ENCODE measurements at places on chromosomes 2 and 18.
A peak's percentile ranks its signal among the peaks of the same experiment; 100 is the strongest.

DNA sequence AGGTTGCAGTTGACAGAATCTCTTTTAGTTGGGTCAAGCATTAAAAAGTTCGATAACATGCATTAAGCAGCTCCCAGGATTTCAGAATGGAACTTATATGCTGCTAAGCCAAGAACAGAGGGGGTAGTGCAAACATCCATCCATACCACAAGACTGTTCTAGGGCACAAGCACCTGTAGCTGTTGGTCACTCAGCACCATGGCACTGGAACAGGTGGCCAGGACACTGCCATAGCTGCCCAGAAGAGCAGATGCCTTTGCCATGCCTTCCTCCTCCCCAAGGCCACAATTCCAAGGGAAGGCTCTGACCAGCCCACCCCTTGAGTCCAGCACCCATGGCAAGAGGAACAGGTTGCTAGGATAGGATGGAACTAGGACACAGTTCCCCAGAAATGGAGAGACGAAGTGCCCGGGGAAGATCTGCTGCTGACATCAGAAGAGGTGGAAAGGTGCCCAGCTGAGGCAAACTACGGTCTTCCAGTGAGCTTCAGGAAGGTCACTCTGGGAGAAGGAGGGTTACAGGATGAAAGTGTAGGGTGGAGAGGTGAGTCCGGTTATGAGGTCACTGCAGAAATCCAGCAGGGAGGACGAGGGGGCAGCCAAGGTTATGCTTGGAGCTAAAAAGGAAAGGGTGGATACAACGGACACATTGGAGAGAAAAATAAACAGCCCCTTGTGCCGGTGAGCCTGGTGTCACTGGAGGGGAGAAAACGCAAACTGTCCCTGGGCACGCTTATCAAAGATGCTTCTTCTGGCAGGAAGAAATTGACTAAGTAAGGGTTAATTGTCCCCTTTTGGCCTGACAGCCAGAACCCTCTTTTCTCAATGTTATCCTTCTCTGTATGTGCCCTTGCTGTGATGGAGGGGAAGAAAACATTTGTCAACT, 41.9 kb downstream of the C1QL2 start:
- H3K4me3 ChIP-seq, result no peak overlapping the region
- H3K27me3 ChIP-seq, result no peaks in the 10 kb centered on the region
- H3K27ac ChIP-seq, result no peak overlapping the region
- DNase-seq, result no peak
- H3K36me3 ChIP-seq, result no peaks in the 10 kb centered on the region

DNA sequence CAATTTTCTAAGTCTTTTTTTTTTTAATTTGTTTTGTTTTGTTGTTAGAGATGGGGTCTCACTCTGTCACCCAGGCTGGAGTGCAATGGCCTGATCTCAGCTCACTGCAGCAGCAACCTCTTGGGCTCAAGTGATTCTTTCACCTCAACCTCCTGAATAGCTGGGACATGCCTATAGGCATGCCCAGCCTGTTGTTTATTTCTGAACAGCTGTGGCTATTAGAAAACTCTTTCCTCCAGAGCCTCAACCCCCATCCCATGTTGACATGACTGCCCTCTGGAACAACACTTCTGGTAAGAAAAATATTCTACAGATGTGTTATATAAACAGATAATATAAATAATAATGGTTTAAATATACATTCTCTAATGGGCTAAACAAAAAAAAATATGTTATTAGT, 44.4 kb upstream of the TWSG1 start:
- no peak overlapping the region for H3K4me3 ChIP-seq
- no peak for DNase-seq
- no peaks in the 10 kb centered on the region for H3K36me3 ChIP-seq
- no peaks in the 10 kb centered on the region for H3K4me1 ChIP-seq
- no peaks in the 10 kb centered on the region for H3K27me3 ChIP-seq

GRCh38 chr2:182426082-182426917, 536 bp downstream of the PDE1A start:
- H3K27me3 ChIP-seq, result no peaks in the 10 kb centered on the region
- H3K4me3 ChIP-seq, result no peak overlapping the region
- H3K27ac ChIP-seq, result peak overlapping the region; percentile 35
- H3K4me1 ChIP-seq, result no peaks in the 10 kb centered on the region
- no peak for DNase-seq

GRCh38 chr2:163345795-163346573, 389.8 kb downstream of the FIGN start:
- peak; percentile 42 for DNase-seq
- no peaks in the 10 kb centered on the region for H3K4me1 ChIP-seq
- no peak overlapping the region for H3K4me3 ChIP-seq
- no peak overlapping the region for H3K27ac ChIP-seq

- no peaks in the 10 kb centered on the region for H3K4me1 ChIP-seq
- no peak overlapping the region for H3K27ac ChIP-seq
- H3K27me3 ChIP-seq, result no peaks in the 10 kb centered on the region
Measured at GRCh38 chr2:111042772-111043771, 77.6 kb upstream of the BCL2L11 start.

GRCh38 chr2:79622508-79622907, 109.7 kb downstream of the CTNNA2 start:
- H3K4me3 ChIP-seq, result no peak overlapping the region
- H3K4me1 ChIP-seq, result no peaks in the 10 kb centered on the region
- H3K36me3 ChIP-seq, result no peaks in the 10 kb centered on the region
- no peak overlapping the region for H3K27ac ChIP-seq
- DNase-seq, result no peak

GRCh38 chr18:33733376-33733775, 155.4 kb downstream of the ASXL3 start:
- no peak for DNase-seq
- no peaks in the 10 kb centered on the region for H3K27me3 ChIP-seq
- H3K4me1 ChIP-seq, result no peaks in the 10 kb centered on the region

DNA sequence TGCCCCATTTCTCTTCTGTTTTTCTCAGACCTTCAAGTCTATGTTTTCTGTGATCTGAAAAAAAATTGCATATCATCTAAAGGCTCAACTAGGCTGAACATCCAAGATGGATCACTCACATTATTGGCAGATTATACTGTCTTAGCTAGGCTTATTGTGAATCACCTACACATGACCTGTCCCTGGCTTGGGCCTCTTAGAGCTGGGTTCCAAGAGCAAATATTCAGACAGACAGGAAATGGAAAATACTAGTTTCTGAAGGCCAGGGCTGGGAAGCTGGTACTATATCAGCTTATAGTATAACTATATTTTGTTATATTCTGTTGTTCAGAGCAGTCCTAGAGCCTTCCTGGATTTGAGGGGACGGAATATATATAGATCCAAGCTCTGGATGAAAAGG, 90.3 kb downstream of the PIK3C3 start:
- H3K4me1 ChIP-seq, result no peaks in the 10 kb centered on the region
- no peak overlapping the region for H3K4me3 ChIP-seq
- no peak overlapping the region for H3K27ac ChIP-seq
- no peak for DNase-seq

- DNase-seq, result no peak
- no peaks in the 10 kb centered on the region for H3K27me3 ChIP-seq
- no peak overlapping the region for H3K4me3 ChIP-seq
Measured at GRCh38 chr2:222869252-222869560, 8.4 kb downstream of the ACSL3 start.

DNA sequence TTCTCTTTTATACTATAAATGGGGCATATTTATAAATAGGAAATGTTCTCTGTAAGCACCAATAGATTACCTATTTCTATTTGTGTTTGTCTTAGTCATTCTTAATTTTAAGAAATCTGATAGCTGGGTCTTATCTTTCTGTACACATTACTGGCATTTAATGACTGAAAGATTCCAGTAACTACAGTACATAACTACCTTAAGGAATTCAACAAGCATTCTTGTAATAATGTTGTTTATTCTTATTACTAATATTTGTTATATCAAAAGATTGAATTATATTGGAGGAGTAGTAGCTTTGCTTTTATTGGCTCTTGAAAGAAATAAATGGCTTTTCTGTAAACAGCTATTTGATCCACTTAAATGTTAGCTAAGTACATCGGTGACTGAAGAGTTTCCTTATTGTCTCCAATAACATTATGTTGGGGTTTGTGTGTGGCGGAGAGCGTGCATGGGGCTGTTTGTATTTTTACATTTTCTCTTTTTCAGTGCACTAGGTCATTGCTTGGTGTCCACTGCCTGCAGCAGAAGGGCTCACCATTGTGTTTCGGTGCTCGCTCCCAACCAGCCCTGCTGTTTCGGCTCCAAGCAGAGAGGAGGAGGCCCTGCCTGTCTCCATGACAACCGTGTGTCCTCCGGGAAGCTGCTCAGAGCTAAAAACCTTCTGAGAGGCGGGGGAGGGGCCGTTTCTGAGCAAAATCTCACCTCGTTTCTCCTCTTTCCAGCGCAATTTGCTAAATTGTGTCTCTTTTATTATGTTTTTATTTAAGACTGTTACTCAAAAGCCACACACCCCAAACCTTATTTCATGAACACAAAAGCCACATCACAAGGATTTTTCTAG, 112.5 kb upstream of the SLC38A11 start:
- H3K4me1 ChIP-seq, result peaks cover 21% of the 10 kb centered on the region
- no peaks in the 10 kb centered on the region for H3K27me3 ChIP-seq
- no peaks in the 10 kb centered on the region for H3K36me3 ChIP-seq
- no peak overlapping the region for H3K4me3 ChIP-seq

DNA sequence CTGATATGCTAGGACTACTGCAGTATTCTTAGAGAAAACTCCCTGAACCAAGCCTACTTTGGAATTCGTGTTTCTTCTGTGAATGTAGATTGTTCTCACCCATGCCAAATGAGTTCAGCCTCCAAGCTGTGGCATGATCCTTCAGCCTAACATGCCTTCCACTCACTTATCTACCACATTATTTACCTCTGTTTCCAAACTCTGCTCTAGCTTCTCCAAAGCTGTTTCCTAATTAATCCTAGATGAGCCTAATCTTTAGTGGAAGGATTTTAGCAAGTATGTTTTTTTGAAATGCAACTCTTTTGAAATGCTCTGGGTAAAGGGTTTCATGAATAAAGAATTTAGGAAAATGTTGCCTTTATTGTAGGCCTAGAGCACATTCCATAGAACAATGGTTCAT, 152.9 kb upstream of the MMADHC start:
- no peak overlapping the region for H3K4me3 ChIP-seq
- H3K36me3 ChIP-seq, result no peaks in the 10 kb centered on the region
- DNase-seq, result no peak
- H3K27me3 ChIP-seq, result no peaks in the 10 kb centered on the region
- H3K27ac ChIP-seq, result no peak overlapping the region
- no peaks in the 10 kb centered on the region for H3K4me1 ChIP-seq

DNA sequence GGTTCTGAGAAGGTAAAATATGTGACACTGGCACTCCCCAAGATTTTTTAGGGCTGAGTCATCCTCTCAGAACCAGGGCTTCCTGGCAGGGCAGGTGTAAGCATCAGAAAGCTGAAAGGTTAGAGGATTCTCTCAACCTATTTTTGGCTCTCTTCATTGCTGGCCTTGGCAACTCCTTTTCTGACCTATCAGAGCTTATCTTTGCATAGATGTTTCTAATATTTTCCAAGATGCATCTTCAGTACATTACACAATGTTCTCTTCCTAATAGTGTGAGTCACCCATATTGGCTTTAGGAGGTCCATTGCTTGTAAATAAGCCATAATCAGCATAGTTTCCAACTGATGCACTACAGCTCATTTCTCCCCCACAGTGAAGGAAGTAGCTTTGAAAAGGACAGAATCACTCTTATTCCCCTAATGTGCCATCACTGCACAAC, 2008.4 kb upstream of the PIK3C3 start:
- H3K36me3 ChIP-seq, result no peaks in the 10 kb centered on the region
- DNase-seq, result no peak
- H3K27me3 ChIP-seq, result no peaks in the 10 kb centered on the region
- H3K27ac ChIP-seq, result no peak overlapping the region
- H3K4me3 ChIP-seq, result no peak overlapping the region

- peaks cover 14% of the 10 kb centered on the region for H3K4me1 ChIP-seq
- DNase-seq, result no peak
- H3K4me3 ChIP-seq, result no peak overlapping the region
- H3K36me3 ChIP-seq, result no peaks in the 10 kb centered on the region
- H3K27me3 ChIP-seq, result peaks cover 67% of the 10 kb centered on the region
- H3K27ac ChIP-seq, result peak overlapping the region; percentile 46
Measured at GRCh38 chr18:48931680-48932461, 18.9 kb downstream of the SMAD7 start.

GRCh38 chr2:22822835-22823234, 562.1 kb upstream of the KLHL29 start:
- no peak overlapping the region for H3K4me3 ChIP-seq
- no peak overlapping the region for H3K27ac ChIP-seq
- no peaks in the 10 kb centered on the region for H3K36me3 ChIP-seq
- H3K4me1 ChIP-seq, result no peaks in the 10 kb centered on the region
- no peak for DNase-seq

- H3K36me3 ChIP-seq, result peaks cover 15% of the 10 kb centered on the region
- peak overlapping the region; percentile 64 for H3K4me3 ChIP-seq
- H3K27me3 ChIP-seq, result peaks cover 8% of the 10 kb centered on the region
- H3K27ac ChIP-seq, result peak overlapping the region; percentile 19
- peaks cover 55% of the 10 kb centered on the region for H3K4me1 ChIP-seq
- DNase-seq, result no peak
Measured at GRCh38 chr2:73986085-73986681, 1.5 kb downstream of the TET3 start.

DNA sequence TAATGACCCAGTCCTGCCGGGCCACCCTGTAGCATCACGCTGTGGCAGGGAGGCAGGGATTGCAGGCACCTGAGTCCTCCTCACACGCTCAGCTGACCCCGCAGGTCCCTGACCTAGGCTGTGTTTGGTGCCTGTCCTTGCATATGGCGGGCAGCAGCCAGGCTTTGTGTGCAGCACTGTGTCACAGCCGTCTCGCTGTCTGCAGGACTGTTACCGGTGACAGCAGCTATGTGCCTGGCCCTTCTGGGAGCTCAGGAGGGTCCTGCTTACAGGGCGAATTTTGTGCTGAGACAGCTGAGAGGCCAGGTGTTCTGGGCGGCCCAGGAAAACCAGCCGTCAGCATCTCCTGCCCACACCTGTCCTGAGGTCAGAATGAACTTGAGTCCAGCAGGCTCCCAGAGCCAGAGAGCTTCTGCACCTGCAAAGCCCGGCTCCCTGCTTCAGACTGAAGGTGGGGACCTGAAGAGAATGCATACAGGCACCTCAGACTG, 10.4 kb upstream of the ARID5A start:
- peaks cover 11% of the 10 kb centered on the region for H3K4me1 ChIP-seq
- no peak overlapping the region for H3K27ac ChIP-seq
- H3K36me3 ChIP-seq, result no peaks in the 10 kb centered on the region
- peaks cover 48% of the 10 kb centered on the region for H3K27me3 ChIP-seq
- no peak overlapping the region for H3K4me3 ChIP-seq

DNA sequence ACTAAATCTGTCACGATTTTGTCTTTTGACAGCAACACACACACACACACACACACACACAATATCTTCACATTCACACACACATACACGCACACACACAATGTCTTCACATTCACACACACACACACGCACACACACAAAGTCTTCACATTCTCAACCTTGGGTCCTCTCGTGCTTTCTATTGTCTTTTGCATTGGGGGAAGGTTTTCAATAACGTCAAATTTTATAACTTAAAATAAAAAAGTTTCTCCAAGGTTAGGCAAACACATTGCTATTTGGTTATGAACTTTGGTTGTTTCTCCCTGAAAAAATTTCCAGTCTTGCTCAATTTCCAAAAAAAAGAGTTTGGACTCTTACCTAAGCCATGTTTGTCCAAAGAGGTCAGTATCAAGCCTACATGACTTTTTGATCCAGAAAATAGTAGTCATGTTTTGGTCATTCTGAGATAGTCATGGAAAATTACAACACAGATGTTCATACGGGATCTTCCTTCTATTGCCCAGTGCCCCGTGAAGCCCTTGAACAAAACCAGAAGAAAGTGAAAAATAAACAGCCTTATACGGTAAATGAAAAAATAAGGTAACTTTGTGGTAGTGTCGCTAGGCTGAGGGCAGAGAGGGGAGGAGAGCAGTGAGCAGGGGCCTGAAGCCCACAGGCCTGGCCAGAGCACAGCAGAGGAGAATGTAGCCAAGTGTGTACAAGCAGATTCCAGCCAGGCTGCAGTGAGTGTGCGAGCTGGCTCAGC, 542.8 kb upstream of the ID2 start:
- no peaks in the 10 kb centered on the region for H3K36me3 ChIP-seq
- no peaks in the 10 kb centered on the region for H3K27me3 ChIP-seq
- H3K4me1 ChIP-seq, result no peaks in the 10 kb centered on the region
- no peak overlapping the region for H3K4me3 ChIP-seq
- no peak overlapping the region for H3K27ac ChIP-seq

Data from thymus (tissue), 14 donors.